Muscle of leg (tissue), 16 donors: ENCODE measurements at places on chromosomes 3 and 15.

DNA sequence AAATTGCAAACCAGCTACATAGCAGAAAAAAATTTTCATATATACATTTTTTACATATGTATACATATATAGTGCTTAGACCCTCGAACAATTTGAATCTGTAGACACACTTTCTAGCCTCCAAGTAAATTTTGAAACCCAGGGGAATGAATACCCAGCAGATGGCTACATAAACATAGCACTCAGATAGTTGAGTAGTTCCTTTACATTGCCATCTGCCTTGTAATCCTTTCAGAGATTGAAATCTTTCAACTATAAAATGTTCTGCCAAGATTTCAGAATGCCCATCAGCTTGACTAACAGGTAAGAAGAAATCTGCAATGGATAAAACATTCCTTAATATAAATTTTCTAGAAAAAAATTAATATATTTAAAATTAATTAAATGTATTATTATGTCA, 1333.5 kb upstream of the CADM2 start:
- no peak for DNase-seq

GRCh38 chr3:123831420-123831819, 52.7 kb downstream of the MYLK start:
- DNase-seq, result peak; percentile 32

GRCh38 chr3:46285931-46286619, 43.8 kb downstream of the CCR3 start:
- no peak for DNase-seq

GRCh38 chr3:94520364-94520763, 457.5 kb downstream of the NSUN3 start:
- peak; percentile 17 for DNase-seq

DNA sequence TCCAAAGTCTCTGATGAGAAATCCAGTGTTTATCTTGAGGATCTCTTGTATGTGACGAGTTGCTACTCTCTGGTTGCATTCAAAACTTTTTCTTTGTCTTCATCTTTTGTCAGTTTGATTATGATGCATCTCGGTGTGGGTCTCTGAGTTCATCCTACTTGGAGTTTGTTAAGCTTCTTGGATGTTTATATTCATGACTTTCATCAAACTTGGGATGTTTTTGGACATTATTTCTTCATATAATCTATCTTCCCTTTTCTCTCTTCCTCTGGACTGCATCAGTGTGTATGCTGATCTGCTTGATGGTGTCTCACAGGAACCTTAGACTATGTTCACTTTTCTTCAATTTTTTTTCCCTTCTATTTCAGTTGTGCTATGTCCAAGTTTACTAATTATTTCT, 320.4 kb downstream of the TLE3 start:
- no peak for DNase-seq

- peak; percentile 21 for DNase-seq
Measured at GRCh38 chr3:33437556-33438283, 2.5 kb downstream of the UBP1 start.

- DNase-seq, result peak; percentile 22
Measured at GRCh38 chr3:170907637-170908234, 701 bp downstream of the EIF5A2 start.

DNA sequence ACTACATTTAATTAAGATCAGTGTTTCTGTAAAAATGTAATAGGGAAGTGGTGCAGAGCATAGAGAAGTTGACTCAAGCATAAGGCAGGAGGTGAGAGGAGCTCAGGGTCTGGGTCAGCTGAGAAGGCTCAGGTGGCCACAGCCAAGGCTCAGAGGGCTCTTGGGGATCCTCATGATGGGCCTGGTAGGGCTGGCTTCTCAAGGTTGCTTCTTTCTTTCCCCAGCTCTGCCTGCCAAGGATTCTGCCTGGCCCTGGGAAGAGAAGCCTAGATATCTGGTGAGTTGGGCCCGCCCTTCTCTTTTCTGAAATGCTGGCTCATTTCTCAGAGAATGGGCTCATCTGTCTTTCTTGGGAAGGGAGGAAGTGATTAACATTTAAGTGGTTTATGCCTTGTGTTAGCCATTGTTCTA, 6.5 kb downstream of the ZNF589 start:
- DNase-seq, result peak; percentile 47

GRCh38 chr15:101179341-101180153, 72.3 kb downstream of the CHSY1 start:
- DNase-seq, result no peak

DNA sequence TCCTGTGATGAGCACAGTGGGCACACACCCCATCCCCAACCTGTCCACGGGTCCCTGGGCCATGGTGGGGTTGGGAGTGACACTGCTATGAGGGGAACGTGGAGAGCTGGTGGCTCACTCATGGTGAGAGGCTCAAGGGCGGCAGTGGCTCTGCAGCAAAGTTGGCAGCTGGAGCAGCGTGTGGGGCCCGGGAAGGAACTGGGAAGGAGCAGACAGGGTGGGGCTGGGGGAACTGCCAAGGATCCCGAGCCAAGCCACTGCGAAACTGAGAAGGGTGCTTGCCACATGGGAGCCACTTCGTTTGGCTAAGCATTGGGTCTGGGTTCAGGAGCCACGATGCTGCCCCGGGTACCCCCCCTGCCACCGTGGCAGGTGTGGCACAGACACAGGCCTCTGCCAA, 80.1 kb downstream of the SNRK start:
- no peak for DNase-seq

- DNase-seq, result no peak
Measured at GRCh38 chr15:66486887-66487286, 10.7 kb downstream of the SNAPC5 start.

GRCh38 chr3:173371848-173372487, 25.6 kb upstream of the NLGN1 start:
- peak; percentile 60 for DNase-seq

DNA sequence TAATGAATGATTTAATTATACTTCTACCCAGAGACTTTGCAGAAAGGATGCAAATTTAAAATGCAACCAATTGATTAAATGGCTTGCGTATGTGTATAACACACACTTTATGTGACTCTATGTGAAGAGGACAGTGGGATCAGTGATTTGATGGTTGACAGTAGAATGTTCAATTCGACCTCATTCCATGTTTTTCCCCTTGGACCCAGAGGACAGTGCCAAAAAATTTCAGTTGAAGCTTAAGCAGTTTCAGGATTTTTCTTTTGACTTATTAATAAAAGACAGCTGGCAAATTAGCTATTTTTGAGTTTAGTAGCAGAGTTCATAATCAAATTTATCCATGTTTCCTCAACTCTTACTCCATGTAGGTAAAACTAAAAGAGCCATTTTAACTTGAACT, 742.4 kb upstream of the NR2F2 start:
- peak; percentile 62 for DNase-seq

- DNase-seq, result no peak
Measured at GRCh38 chr3:190031887-190032752, 88.6 kb downstream of the P3H2 start.

DNA sequence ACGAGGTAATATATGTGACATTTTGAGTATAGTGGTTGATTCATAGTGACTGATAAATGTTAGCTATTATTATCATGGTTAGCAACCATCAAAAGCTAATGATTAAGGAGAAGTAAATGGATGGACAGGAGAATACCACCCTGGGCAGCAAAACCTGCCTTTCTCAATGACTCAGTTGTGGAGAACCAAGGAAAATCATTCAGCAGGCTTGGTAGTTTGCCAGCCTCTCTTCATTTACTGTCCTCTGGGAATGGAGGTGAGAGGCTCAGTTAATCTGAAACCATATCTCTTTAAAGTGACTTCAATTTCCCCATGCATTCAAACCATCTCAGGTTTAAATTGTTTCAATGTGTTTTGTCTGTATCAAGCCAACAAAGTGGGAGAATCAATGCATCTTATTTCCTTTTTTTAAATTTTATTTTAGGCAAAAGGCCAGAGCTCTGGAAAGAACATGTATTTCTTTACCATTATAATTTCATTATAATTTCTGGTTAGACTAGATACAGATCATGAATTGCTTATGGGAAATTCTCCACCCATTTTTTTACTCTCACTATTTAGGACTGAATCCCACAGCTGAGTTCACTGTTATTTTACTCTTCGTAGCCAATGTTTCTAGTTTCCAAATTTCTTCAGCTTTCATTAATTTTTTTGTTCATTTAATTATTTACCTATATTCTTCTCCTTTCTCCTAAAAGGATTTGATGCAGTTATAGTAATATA, 2.7 kb downstream of the TM4SF18 start:
- DNase-seq, result no peak

DNA sequence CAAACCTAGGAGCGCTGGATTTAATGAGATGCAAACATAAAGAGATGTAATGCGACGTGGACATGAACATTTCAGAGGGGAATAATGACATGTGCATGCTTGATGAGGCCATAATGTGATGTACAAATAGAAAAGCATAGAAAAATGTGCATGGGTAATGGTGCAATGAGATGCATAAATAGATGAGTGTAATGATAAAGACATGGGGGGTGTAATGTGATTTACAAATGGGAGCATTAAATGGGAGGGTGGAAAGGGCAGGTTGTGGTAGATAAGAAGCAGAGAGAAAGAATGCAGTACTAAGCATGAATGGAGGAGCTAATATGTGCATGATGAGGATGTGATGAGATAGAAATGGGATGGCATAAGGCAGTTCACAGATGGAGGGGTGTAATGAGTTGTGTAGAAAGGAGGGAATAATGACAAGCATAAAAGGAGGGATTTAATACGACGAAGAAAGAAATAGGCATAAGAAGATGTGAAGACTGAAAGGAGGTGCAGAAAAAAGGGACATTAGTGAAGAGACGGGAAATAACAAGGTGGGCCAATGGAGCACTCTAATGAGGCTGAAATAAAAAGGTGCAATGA, 137.5 kb upstream of the CCNL1 start:
- no peak for DNase-seq

DNA sequence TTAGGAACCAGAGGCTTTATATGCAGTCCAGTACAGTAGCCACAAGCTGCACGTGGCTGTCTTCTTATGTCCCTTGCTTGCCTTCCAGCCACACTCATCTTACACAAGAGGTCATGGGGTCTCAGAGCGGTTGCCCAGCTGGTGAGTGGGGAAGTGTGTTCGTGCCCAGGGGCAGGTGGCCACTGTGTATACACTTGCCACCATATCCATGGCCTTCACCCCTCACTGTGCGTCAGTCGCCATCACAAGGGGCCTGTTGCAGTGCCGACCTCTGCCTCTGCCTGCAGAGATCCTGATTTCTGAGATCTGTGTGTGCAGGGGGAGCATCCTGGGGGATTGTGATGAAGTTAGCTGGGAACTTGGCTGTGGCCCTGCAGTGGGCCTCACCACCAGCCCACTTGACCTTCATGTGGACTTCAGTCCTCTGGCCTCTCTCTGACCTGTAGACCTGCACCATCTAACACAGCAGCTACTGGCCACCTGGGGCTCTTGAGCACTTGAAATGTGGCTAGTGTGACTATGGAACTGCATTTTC, 43.1 kb upstream of the SACM1L start:
- DNase-seq, result peak; percentile 62

GRCh38 chr3:146128939-146129338, 32.0 kb downstream of the PLOD2 start:
- DNase-seq, result no peak

GRCh38 chr15:32908135-32908801, 190.5 kb downstream of the GREM1 start:
- peak; percentile 40 for DNase-seq
